ENCODE measurements at places on chromosomes 2 and 18. TPM values are rescaled to one million over a fixed set of nuclear protein-coding genes. Genes with fewer than 3 reads are reported as not detected.

GRCh38 chr18:62361288-62361687, 36.2 kb downstream of the TNFRSF11A start:
- no peak for DNase-seq

DNA sequence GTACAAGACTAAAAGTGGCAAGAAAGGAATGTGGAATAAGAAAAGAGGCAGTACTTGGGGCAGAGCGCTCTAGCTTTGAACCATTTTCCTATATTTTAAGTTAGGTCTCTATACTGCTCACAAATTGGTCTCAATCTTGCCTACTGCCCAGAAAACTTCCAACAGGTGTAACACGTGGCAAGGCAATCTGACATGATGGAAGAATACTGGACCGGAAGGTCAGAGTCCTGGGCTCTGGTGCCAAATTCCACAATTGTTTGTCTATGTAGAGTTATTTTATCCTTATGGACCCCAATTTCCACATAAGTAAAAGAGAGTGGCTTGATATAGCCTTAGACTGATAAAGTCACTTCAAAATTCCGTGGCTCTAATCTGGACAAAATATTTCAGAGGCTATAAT, 28.9 kb downstream of the NHEJ1 start:
- DNase-seq: no peak

DNA sequence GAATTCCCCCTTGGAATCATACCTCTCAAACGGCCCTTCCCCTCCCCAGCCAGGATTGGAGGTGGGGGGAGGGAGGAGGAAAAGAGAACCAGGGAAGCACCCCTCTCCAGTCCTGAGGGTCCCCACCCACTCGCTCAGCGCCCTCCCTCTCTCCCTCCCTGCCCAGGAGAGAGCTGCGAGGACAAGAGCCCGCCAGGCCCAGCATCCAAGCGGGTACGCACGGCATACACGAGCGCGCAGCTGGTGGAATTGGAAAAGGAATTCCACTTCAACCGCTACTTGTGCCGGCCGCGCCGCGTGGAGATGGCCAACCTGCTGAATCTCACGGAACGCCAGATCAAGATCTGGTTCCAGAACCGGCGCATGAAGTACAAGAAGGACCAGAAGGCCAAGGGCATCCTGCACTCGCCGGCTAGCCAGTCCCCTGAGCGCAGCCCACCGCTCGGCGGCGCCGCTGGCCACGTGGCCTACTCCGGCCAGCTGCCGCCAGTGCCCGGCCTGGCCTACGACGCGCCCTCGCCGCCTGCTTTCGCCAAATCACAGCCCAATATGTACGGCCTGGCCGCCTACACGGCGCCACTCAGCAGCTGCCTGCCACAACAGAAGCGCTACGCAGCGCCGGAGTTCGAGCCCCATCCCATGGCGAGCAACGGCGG, 14.4 kb downstream of the HOXD3 start:
- no peak for DNase-seq

Gene LAMA1
- total RNA-seq: 52.7 TPM

DNA sequence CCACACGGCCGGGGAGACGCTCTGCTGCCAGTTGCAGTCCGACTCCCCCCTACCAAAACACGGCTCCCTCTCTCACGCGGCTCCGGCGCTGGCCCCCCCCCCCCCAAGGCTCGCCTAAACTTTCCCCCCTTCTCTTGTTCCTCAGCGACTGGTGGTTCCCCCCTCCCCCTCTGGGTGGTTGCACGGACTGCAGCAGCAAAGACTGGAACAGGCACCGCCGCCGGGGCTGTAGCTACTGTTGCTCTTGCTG, 281 bp downstream of the XPO1 start:
- no peak for DNase-seq
